Activated T-helper 9 cell treated with anti-CD3 and anti-CD28 coated beads, Interleukin-2, amount 50 U/mL, for 16 hours (primary cell): ENCODE measurements at places on chromosomes 6 and 20.
A peak's percentile ranks its signal among the peaks of the same experiment; 100 is the strongest.

- no peak for DNase-seq
Observed at GRCh38 chr6:39818695-39819094, 26.5 kb downstream of the DAAM2 start.

DNA sequence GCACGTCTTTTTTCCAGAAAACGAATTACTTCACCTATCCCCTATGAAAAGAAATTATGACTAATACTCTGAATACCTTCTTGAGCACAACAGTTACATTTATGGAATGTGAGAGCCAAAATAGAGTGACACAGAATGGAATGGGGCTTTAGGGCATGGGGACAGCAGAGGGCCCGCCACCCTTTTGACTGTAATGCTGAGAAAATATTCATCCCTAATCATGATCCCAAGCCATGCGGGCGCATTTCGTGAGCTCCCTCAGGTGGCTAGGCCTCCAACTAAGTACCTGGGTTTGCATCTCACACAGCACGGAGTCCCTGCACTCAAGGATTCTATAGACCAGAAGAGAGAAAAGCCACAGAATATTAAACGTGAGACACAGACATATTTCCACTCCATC, 212.6 kb downstream of the SOD2 start:
- no peak for DNase-seq

GRCh38 chr6:43579171-43579570, 3.2 kb downstream of the POLH start:
- no peak for DNase-seq

- DNase-seq, result no peak
Observed at GRCh38 chr6:137767911-137768690, 99.0 kb upstream of the TNFAIP3 start.

DNA sequence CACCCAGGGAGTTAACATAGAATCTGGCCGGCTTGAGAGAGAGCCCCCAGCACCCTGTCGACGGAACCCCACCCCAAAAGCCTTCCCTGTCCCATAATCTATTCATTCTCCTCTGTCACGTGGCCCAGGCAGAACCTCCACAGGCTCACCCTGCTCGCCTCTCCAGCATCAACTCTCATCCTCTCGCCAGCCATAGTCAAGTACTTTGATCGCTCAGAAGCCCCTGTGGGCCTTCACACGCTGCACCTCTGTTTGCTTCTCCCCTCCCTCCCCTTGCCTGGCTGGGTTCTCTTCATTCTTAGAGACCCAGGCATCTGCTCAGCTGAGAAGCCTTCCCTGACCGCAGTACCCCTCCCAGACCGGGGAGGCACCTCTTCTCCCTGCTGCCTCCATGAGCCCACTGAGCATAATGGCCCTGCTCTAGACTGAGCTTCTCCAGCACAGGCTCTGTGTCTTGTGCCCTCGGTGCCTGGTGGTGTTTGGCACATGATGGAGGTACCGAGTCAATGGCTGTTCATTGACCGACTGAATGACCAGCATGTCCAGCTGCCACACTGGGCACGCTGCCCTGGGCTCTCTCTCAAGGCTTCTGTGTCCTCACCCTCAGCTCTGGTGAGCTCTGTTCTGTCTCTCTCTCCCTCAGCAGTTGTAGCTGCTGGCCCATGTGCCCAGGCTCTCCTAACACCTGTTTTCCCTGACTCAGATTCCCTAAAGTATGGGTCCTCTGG, 33.7 kb downstream of the PKIG start:
- no peak for DNase-seq

DNA sequence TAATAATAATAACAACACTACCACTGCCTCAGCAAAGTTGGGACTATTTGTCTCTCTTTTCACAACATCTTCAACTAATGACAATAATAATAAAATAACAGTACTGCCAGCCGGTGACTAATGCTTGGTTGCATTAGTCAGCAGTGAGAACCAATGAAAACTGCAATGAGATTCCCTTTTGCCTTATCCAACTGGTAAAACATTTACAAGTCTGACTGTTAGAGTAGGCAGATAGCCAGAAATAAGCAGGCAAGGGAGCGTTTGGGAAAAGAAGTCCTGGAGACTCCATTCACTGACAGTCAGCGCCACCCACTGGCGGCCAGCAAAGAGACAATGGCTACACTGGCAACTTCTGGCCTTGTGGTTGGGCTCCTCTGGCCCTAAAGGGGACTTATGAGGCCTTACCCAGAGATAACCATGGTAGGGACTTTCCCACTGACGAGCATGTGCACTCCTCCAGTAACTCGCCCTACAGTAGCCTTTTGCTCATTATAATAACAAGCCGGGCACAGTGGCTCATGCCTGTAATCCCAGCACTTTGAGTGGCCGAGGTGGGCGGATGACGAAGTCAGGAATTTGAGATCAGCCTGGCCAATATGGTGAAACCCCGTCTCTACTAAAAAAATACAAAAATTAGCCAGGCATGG, 3.4 kb upstream of the NSFL1C start:
- no peak for DNase-seq

DNA sequence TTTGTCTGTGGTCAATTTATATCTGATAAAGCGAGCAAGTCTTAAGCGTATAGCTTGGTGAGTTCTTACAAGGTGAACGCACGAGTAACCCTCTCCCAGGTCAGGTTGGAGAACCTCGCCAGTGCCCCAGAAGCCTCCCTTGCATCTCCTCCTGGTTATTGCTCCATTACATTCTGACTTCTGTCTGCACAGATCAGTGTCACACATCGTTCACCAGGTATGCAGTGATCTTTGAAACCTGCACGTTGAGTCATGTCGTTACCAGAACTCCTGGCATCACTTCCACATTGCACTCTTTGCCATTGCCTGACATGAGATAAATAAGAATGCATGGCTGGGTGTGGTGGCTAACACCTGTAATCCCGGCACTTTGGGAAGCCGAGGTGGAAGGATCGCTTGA, 44.2 kb downstream of the AKAP12 start:
- no peak for DNase-seq

DNA sequence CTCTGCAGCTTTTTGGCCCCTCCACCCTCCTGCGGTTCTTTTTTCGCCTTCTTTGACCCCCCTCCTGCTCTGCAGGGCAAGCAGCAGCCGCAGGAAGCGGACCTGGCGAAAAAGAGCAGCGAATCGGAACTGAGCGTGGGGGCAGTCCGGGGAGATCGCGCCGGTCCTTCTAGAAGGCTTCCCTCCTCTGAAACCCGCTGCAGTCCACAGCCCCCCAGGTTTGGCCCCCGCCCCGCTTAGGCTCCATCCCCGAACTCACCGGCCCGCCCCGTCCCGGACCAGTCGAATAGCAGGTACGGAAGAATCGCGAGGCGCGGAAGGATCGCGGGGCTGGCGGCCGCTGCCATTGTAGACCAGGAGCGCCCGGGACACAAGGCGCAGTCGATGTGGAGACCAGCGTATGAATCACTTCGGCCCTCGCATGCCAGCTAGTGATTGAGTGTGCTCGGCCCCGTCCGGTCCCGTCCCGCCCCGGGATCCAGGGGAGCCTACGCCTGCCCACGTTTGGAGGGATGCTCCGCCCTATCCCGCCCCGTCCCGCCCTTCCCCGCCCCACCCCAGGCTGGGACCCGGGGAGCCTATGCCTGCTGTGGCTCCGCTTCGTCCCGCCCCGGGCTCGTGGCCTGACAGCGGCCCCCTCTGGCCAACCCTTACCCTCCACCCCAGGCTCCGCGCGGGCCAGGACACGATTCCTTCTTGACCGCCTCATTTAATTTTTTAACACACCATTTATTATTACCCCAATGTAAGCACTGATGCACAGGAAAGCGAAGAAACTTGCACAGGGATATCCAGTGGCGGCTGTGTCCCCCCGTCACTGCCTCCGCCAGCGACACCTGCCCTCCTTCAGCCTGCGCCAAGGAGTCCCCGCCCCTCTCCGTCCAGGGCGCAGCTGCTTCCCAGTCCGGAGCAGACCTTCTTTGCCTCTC, at the start of gene ULBP3:
TSS of gene ULBP3 (minus strand) at position 402 of the 929 bp plus-strand sequence. CDS start at position 347, 55 bp downstream.
- DNase-seq, result peak; percentile 57

DNA sequence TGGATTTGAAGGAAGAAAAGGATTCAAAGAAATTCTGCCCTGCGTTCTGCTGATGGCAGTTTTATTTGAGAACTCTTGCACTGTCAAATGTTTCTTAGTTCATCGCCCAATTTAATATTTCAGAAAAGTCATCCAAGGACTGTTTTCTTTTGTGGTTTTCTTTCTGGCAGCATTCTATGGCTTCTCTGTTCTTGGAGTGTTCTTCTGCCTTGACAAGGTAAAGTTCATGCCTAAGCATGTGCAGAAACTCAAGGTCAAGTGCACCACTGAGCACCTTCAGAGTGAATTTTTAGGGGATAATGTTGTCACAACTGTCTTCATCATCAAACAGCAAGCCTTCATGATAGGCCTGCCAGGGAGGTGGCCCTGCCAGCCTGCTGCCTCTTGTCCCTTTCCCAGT, 225.6 kb downstream of the PLCB1 start:
- DNase-seq, result no peak

GRCh38 chr6:149806127-149806526, 56.6 kb downstream of the PCMT1 start:
- no peak for DNase-seq

GRCh38 chr6:155889410-155889809, 433.8 kb upstream of the NOX3 start:
- DNase-seq, result no peak

GRCh38 chr6:79543886-79544285, 6.7 kb upstream of the LCA5 start:
- no peak for DNase-seq

- DNase-seq, result no peak
Observed at GRCh38 chr6:148413321-148414091, 70.9 kb downstream of the SASH1 start.

GRCh38 chr20:57619051-57619831, 985 bp downstream of the ZBP1 start:
- peak; percentile 34 for DNase-seq

DNA sequence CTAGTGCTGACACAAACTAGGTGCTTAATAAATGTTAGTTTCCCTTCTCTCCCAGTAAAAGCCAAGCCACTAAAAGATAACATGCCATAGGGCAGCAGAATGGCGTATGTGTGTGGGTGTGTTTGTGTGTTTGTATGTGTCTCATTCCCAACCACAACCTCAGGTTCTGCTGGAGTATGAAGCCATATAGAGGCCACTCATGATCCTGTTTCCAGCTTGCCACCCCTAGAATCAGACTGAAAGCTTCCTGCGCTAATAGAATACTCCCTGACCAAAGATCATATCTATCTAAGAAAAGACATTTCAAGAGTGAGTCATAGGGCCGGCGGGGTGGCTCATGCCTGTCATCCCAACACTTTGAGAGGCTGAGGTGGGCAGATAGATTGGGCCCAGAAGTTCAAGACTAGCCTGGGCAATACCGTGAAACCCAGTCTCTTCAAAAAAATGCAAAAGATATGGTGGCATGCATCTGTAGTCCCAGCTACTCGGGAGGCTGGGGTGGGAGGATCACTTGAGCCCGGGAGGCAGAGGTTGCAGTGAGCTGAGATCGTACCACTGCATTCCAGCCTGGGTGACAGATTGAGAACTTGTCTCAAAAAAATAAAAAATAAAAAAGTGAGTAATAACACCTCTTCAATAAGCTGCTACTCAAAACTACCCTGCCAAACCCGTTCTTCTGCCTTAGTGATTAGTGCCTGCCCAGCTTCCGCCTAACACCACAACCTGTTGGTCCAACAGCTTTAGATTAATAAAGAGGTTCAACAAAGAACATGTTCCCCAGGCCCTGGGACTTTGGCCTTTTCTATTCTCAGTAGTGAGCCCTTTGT, 11.8 kb upstream of the SNRPC start:
- DNase-seq, result no peak

DNA sequence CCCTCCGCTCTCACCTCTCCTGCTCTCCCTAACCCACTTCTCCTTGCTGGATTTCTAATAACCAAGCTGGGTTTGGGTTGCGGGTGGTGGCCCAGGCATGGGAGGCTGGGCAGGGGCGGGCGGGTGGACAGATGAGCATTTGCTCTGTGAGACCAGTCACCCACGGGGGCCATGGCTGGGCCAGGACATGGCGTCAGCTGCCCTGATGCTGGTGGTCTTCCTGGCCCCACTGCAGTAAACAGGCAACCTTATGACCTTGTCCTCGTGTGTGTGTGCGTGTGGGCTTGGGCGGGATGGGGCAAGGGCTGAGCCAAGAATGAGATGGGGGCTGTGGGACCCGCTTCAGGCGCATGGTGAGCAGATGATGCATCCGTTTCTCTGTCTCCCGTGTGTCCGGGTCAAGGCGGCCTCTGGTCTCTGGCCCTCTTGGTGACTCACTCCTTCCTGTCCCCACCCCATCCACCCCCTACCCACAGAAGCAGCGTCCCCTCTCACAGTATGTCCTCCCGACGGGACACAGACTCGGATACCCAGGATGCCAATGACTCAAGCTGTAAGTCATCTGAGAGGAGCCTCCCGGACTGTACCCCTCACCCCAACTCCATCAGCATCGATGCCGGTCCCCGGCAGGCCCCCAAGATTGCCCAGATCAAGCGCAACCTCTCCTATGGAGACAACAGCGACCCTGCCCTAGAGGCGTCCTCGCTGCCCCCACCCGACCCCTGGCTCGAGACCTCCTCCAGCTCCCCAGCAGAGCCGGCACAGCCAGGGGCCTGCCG, 41.4 kb upstream of the MYL9 start:
- DNase-seq, result no peak

GRCh38 chr6:143555071-143555492, 43.6 kb upstream of the FUCA2 start:
- DNase-seq, result no peak

GRCh38 chr20:42214074-42214473, 595.9 kb upstream of the CHD6 start:
- no peak for DNase-seq

GRCh38 chr6:93829009-93829408, 409.6 kb upstream of the EPHA7 start:
- DNase-seq, result no peak

GRCh38 chr20:56428881-56429280, 16.8 kb downstream of the CASS4 start:
- no peak for DNase-seq

- DNase-seq, result no peak
Observed at GRCh38 chr6:149012040-149012545, 265.3 kb downstream of the UST start.

GRCh38 chr20:50491926-50492634, 18.1 kb upstream of the PTPN1 start:
- DNase-seq, result no peak

DNA sequence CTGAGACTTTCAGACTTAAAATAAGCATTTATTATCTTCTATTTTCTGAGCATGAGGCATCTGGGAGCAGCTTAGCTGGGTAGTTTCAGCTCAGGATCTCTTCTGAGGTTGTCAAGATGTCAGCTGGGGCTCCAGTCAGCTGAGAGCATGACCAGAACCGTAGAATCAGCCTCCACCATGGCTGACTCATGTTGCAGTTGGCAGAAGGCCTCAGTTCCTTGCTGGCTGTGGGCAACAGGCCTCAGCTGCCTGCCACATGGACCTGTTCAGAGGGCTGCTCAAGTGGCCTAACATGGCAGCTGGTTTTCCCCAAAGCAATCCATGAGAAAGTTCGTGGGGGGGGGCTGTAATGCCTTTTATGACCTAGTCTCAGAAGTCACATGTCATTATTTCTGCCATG, 142.3 kb downstream of the LY86 start:
- no peak for DNase-seq

GRCh38 chr6:86723729-86724128, 213.6 kb upstream of the HTR1E start:
- no peak for DNase-seq

- no peak for DNase-seq
Observed at GRCh38 chr20:62900692-62901584, 25.4 kb downstream of the DIDO1 start.
